ENCODE measurements at places on chromosomes 6 and 20. TPM values are rescaled to one million over a fixed set of nuclear protein-coding genes. Genes with fewer than 3 reads are reported as not detected.

- DNase-seq = peak; percentile 75
Observed at GRCh38 chr6:28981431-28981832, 23.7 kb downstream of the ZNF311 start.

Gene FRK
- 9.1 TPM for total RNA-seq

Gene WFDC10B
- not detected for total RNA-seq

GRCh38 chr6:145813285-145814034 is 1.1 kb downstream of the FBXO30 start:
- no peak for DNase-seq

- DNase-seq = no peak
Observed at GRCh38 chr6:1247056-1247455, 64.8 kb upstream of the FOXQ1 start.

Gene GFRA4
- not detected for total RNA-seq

Gene MTFR2
- total RNA-seq = not detected

DNA sequence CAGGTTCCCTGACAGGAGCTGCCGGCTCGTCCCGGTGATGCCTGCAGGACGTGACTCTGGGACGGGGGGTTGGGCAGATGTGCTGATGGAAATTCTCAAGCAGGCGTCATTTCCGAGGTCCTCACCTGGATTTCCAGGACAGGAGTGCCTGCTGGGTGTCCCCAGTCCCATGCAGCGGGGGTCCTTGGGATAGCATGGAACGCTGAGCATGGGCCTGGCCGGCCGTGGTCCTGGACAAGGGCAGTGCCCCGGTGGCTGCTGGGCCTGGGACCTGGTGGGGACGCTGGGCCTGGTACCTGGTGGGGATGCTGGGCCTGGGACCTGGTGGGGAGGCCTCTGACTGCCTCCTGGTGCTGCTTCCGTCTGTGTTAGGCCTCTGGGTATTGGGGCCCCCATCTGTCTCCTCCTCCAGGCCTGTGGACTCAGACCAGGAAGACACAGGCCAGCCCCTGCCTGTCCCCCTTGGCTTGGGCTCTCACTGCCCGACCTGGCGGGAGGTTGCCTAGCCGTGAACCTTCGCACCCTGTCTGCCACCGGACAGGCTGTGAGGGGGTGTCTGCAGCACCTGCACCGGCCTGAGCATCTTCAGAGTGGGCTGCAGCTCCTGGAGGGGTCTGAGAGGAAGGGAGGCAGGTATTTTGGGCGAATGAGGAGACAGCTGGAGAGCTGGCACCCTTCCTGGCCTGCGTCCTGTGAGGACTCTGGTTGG is 6.2 kb downstream of the RTEL1 start:
- no peak for DNase-seq

- no peak for DNase-seq
Observed at GRCh38 chr6:168923171-168923570, 330.5 kb downstream of the THBS2 start.

DNA sequence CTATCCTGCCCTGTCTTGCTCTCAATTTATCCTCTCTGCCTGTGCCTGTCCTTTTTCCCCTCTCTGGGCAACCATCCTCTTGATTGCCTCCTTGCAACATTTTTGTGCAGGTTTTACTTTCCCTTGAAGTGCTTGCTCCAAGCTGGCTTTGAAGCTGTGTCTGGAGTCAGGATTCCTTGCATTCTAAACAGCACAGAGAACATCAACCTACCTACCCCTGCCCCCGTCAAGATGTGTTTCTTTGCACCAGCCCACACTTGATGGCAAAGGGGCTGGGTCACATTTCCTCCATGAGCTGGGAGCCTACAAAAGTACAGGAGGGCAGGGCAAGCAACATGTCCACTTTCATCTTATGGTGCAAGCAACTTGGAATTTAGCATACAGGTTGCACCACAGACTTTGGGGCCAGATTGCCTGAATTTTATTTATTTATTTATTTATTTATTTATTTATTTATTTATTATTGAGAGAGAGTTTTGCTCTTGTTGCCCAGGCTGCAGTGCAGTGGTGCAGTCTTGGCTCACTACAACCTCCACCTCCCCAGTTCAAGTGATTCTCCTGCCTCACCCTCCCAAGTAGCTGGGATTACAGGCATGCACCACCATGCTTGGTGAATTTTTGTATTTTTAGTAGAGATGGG is 206.3 kb downstream of the COL19A1 start:
- no peak for DNase-seq

GRCh38 chr20:23145281-23145700 is 59.2 kb upstream of the CD93 start:
- DNase-seq = no peak

Gene FKBP1C
- not detected for total RNA-seq

Gene DPPA5
- total RNA-seq = not detected

- DNase-seq = no peak
Observed at GRCh38 chr6:3669916-3670315, 81.6 kb downstream of the PXDC1 start.

DNA sequence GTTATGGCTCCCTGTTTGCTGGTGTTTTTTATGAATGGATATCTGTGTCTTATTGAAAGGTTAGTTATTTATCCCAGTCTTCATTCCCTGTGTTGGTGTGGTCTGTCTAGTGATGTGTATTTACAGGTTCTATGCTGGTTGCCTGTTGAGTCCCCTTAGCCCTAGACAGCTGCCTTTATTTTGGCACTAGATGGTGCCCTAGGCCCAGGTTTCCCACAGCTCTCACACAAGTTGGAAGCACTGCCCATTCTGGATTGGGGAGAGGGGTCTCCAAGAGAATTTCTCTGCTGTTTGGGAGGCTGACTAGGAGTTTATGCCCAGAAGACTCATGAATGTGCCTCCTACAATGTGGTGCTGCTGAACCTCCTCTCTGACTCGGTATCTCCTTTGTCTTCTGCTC is 12.4 kb downstream of the GRM1 start:
- no peak for DNase-seq

Gene COL12A1
- total RNA-seq = 34.0 TPM

Gene MTG2
- 8.8 TPM for total RNA-seq

Gene ANKRD66
- total RNA-seq = not detected

- peak; percentile 67 for DNase-seq
Observed at GRCh38 chr6:33589731-33590530, 9.9 kb upstream of the BAK1 start.

DNA sequence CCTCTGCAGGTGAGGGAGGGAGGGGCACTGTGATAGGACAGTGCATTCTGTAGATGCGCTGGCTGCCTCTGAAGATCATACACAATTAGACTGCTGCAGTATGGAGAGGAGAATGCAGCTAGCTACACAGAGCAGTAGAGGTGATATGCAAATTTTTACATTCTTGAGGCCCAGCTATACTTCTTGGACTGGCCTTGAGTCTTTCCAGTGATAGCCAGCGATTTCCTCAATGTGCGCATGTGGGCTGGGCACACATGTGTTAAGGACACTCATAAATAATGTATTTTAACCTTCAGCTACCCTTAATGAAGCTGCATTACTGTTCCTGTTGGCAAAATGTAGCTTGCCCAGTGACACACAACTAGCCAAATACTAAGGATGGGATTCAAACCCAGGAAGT is 19.0 kb downstream of the TTPAL start:
- no peak for DNase-seq

GRCh38 chr20:50186151-50186885 is 4.3 kb upstream of the CEBPB start:
- DNase-seq = peak; percentile 96

- DNase-seq = no peak
Observed at GRCh38 chr6:41200296-41200900, 551 bp downstream of the TREML2 start.

GRCh38 chr20:6490849-6491248 is 276.6 kb upstream of the BMP2 start:
- no peak for DNase-seq

Gene FAM209A
- not detected for total RNA-seq

Gene MYCT1
- 3.9 TPM for total RNA-seq

DNA sequence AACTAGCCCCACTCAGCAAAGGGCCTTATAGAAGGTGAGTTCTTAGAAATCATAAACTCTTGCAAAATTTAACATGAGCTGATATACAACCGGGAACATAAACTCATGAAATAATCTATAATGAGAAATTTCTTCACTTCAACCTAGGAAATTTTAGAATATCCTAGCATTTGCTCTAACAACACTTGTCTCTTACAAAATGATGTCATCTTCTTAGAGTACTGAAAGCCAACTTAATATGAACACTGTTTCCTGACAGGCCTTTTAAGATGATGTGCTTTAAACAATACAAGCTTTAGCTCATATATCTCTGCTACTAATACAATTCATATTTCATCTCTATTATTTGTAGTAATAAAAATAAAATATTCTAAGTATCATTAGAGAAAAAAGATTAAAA is 932 bp downstream of the PACRG start:
- DNase-seq = no peak

Gene TINAG
- total RNA-seq = 0.26 TPM
